ENCODE measurements at places on chromosomes 5 and 9.

DNA sequence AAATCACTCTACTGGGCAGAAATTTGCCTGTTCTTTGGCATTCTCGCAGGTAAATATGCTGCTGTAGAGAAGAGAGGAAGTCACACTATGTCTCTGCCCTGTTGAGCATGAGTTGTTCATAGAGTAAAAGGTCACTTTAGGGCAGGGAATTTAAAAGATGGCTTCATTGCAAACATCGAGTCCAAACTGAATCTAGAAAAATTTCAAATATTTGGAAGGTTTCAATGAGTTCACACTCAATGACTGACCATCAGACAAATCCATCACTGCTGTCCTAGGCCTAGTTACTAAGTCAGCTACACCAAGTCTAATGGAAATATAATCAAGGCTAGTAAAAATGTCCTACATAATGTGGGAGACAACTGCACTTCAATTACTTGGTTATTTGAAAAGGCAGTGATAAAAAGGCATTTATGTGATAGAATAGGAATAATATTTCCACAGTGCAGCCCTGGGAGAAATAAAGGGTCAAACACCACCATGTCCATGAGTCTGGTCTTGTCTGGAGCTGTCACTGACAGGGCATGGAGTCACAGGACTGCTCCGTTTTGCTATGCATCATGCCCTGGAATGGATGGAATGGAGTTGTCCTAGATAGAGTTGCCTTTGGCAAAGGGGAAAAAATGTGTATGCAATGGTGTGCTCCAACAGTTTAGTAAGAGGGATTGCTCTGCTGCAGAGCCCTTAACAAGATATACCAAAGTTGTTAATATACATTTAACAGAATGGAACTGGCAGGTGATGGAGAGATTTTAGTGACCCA is 218.5 kb upstream of the DAPK1 start:
- H3K27ac ChIP-seq: no peak overlapping the region
- no peaks in the 10 kb centered on the region for H3K36me3 ChIP-seq
- H3K27me3 ChIP-seq: peaks cover 21% of the 10 kb centered on the region
- no peak for DNase-seq
- no peak overlapping the region for H3K4me3 ChIP-seq

DNA sequence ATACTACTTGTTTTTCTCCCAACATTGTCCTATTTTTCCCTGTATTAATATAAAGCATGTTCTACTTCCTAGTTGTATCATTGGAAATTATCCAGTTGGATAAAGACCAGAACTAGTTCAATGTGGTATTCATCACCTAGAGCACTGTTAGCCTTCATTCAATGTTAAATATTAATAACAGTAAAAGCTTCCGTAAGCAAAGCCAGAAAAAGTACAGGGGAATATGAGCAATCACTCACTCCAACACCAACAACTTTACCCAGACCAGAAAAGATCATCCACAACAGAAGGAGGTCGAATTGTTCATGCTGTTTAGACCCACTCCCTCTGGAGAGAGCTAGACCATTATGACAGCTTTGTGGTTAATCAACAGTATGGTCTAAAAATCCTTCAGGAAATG is 728.4 kb downstream of the MAT2B start:
- H3K27ac ChIP-seq: no peak overlapping the region
- H3K4me1 ChIP-seq: no peaks in the 10 kb centered on the region
- DNase-seq: no peak
- H3K36me3 ChIP-seq: no peaks in the 10 kb centered on the region
- H3K27me3 ChIP-seq: no peaks in the 10 kb centered on the region
- H3K4me3 ChIP-seq: no peak overlapping the region

DNA sequence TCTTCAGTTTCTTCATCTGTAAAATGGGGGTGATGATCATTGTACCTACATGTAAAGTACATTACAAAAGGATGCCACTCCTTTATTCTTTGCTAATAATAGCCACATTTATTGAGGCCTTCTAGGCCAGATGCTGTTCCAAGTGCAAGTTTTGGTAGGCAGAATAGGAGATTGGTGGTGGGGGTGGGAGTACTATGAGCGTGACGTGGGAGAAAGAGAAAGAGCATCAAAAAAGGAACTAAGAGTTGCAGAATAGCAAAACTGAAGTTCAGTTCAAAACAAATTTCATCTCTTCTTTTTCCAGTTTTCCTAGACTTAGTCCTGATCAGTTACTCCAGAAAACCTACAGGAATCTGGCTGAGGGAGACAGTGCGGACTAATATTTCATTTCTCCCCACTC is 174.1 kb downstream of the SNX18 start:
- H3K36me3 ChIP-seq: no peaks in the 10 kb centered on the region
- no peak overlapping the region for H3K4me3 ChIP-seq
- no peaks in the 10 kb centered on the region for H3K27me3 ChIP-seq
- no peaks in the 10 kb centered on the region for H3K4me1 ChIP-seq

- no peak for DNase-seq
- H3K36me3 ChIP-seq: no peaks in the 10 kb centered on the region
- no peak overlapping the region for H3K4me3 ChIP-seq
- H3K27ac ChIP-seq: no peak overlapping the region
- no peaks in the 10 kb centered on the region for H3K4me1 ChIP-seq
Measured at GRCh38 chr9:115134941-115135340, 17.0 kb upstream of the TNC start.

Measured in activated naive CD4-positive, alpha-beta T cell treated with anti-CD3 and anti-CD28 coated beads for 36 hours (primary cell).